Cortex of kidney (tissue), 1 donor: ENCODE measurements at places on chromosomes 2 and 18.

- DNase-seq = no peak
Measured at GRCh38 chr18:61995618-61996017, 102.8 kb upstream of the RNF152 start.

DNA sequence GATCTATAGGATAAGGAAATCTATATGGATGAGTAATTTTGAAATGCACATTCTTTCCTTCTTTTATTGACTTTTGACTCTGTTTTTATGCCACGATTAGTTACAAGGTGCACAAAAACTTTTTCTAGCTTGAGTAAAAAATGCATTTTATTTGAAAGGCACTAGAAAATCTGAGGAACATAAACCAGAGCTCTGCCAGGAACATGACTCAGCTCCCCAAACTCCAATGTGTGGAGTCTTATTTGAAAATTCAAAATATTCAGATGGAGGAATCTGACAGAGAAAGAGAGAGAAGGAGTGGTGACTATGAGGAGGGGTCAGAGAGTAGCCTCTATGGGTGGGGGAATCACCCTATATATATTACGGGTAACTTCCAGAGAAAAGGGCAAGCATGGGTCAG is 231.0 kb downstream of the DCC start:
- DNase-seq = no peak

GRCh38 chr2:22703286-22703920 is 681.6 kb upstream of the KLHL29 start:
- DNase-seq = no peak

GRCh38 chr18:46842583-46842982 is 74.7 kb downstream of the PIAS2 start:
- DNase-seq = no peak
